ENCODE measurements at places on chromosomes 16 and 17.
A peak's percentile ranks its signal among the peaks of the same experiment; 100 is the strongest.

DNA sequence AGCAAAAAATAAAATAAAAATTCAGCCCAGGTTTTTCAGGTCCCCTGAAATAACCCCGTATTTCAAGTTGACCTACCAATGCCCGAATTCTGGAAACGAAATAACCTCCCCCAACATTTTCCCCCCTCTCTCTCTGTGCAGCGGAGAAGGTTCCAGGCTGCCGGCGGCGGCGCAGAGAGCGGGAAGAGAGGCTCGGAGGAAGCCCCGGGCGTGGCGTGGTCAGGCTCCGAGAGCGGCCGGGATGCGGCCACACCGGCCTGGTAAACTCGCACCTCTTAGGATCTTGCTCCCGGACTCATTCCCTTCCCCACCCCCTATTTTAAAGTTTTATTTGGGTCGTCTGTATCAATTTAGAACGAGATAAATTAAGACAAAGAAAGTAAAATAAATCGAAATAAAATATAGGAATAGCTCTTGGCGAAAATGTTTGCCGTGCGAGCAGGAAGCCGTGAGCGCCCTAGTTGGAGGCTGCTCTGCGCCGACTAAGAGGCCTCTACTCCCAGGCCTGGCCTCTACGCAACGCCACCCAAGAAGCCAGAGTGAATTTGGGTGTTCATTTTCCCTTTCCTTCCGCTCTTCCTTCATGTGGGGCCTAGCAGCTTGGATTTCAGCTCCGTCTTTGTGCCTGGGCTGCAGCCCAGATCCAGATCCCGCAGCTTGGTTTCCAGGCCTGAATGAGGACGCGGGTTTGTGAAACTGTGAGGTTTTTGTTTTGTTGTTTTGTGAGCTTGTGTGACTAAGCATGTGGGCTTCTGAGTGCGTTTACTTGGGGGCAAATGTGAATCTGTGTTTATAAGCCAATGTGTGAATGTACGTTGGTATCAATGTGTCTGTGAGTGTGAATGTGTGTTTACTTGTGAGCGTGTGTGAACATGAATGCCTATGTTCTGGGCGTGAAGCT lies 1.5 kb upstream of the HOXB6 start:
- DNase-seq = no peak

DNA sequence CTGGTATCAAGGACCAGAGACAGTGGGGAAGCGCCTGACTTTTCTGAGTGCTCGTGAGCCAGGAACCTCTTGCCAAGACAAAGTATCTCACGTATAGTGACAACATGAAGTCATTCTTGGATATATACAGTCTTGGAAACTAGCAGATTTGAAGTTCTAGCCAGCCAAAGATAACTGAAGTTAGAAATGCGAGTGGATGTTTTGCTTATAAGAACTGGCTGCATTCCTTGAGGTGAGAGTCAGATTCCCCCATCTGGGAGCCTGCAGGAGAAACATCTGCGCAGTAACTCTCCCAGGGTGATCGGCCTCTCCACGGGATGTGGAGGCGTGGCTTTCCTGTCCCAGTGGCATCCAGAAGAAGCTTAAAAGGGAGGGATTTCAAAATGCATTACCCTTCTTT lies 89.8 kb downstream of the SHISA6 start:
- DNase-seq = no peak

- no peak for DNase-seq
Measured at GRCh38 chr16:12612598-12613101, 191.0 kb downstream of the CPPED1 start.

DNA sequence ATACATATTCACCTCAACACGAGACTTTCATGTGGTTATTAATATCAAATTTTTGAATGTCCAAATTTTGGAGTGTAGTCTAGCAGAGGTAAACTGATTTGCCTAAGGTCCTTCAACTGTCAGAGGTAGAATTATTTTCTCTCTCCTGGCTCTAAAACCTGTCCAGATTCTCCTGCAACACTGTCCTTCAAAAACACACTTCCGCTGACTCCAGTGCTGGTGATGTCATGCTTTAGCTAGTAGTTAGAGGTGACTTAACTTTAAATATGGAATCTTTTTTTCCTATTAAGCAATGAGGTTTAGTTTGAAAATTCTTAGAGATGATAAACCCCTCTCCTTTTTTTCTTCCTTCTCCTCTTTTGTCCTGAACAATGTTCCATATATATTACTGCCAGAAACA lies 10.8 kb upstream of the CBLN1 start:
- no peak for DNase-seq

DNA sequence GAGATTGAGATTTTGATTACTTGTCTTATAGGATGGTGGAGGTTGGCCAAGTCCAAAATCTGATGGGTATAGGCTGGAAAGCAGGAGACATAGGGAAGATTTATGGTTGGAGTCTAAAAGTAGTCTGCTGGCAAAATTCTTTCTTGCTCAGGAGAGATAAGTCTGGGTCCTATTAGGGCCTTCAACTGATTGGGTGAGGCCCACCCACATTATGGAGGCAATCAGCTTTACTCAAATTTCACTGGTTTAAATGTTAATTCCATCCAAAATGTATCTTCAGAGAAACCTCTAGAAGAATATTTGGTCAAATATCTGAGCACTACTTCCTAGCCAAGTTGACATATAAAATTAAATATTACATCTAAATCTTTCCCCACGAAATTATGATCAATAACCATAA lies 31.7 kb upstream of the CDH8 start:
- DNase-seq = no peak

- DNase-seq = no peak
Measured at GRCh38 chr16:27818246-27818645, 245.3 kb downstream of the GSG1L start.

DNA sequence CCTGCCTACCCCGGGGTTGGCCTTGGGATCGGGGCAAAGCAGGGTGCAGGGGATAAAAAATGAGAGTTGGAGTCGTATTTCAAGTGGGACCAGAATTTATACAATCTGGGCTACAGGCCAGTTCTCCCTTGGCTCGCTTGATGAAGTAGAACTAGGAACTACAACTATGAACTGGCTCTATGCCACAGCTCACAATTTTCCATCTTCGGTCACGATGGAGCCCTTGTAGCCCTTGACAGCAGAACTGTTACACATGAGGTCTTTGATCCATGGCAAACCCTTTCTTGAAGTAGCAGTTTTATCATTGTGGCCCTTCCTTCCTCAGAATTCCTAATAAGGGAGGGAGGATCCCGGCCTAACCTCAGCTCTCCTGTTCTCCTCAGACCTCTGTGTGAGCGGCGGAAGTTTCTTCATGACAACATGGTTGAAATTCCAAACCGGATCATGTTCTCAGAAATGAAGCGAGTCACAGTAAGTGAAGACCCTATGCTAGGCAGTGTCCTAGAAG lies 17.1 kb downstream of the LIG3 start:
- peak; percentile 29 for DNase-seq

DNA sequence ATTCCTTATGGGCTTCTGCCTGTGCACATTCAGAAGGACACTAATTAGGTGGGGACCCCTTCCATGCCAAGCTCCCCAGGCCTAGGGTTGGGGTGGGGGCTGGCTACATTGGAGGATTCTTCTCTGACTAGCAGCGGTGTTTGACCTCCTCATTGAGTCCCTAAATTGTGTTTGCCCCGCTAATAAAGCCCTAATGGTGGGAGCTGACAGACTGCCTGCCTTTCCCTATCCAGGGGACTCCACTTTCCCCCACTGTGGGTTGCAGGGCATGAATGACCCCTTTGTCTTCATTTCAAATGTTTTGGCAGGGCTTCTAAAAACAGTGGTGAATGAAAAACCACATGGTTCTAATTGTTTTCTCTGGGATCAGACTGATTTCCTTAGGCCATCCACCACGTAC lies 476.8 kb upstream of the CDH11 start:
- no peak for DNase-seq

GRCh38 chr17:50269477-50270434 lies 4.5 kb upstream of the TMEM92 start:
- DNase-seq = peak; percentile 84

DNA sequence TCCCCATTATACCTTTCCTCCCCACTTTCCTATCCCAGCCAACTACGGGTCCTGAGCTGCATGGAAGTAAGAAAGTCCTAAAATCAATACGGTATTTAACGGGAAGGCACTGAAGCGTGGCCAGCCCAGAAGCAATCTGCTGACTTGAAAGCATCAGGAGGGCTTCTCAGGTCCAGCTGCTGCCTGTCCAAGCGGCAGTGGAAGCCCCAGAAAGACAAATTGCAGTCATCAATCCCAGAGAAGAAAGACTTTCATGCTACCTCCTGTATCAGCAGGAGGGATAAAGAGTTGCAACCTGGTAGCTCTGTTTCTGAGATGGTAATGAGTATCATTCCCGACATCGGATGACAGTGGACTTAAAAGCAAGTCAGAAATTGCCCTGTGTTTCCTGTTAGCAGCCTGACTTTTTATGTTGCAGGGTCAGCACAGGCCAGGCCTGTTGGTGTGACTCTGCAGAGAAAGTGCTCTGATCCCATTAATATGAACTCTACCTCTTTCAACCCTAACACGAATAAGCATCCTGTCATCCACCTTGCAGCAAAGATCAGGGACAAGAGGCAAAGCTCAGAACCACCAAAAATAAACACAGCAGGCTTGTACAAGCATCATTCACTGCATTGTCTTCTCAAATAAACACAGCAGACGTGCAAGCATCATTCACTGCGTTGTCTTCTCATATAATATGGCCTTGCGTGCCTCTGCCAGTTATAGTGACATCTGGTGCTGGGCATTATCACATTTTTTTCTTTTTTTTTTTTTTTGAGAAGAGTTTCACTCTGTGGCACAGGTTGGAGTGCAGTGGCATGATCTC lies 358.6 kb upstream of the CDH11 start:
- no peak for DNase-seq

DNA sequence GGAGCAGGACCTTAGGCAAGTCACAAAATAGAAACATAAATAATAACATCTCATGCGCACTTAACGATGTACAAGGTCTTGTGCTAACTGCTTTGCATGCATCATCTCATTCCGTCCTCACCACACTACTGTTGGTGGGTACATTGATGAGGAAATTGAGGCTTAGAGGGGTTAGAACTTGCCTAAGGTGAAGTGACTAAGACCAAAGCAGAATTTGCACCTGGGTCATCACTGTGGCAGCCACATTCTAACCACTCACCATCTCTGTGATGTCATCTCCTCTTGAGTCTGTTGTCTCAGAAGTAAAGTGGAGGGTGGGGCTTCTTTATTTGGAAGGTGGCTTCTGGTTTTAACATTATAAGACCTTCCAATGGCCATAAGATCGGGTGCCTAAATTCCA lies 20.4 kb upstream of the TRIM25 start:
- no peak for DNase-seq

GRCh38 chr17:38925263-38925995 lies at the start of gene LASP1NB:
LASP1NB (plus strand) TSS chr17:38925614.
- DNase-seq = peak; percentile 64

GRCh38 chr17:81221842-81222619 lies 734 bp downstream of the CEP131 start:
- DNase-seq = peak; percentile 43

DNA sequence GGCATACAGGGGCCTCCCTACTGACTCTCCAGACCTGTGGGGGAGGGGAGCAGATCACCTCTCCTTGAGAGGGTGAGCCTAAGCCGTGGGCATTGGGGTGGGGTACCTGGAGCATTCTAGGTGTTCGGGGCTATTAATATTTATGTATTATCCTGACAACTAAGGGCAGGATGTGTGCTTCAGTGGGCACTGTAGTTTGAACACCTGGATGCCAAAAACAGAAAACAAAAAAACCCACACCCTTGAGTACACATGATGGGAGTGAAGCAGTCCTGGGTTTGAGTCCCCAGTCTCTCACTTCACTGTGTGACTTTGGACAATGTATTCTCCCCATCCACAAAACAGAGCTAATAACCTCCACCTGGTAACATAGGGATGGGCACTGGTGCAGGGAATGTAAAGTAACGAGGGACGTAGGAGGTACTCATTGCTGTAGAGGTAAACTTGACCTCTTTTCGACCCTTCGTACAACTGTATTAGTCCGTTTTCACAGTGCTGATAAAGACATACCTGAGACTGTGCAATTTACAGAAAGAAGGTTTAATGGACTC lies 257.8 kb downstream of the CPPED1 start:
- DNase-seq = no peak

GRCh38 chr16:77928096-77928495 lies 94.3 kb upstream of the CLEC3A start:
- DNase-seq = no peak

GRCh38 chr17:6506679-6507231 lies 49.6 kb downstream of the PITPNM3 start:
- DNase-seq = peak; percentile 38

- no peak for DNase-seq
Measured at GRCh38 chr17:14448818-14449217, 147.9 kb downstream of the HS3ST3B1 start.

- no peak for DNase-seq
Measured at GRCh38 chr17:77358801-77359200, 218.0 kb downstream of the SEC14L1 start.

- peak; percentile 97 for DNase-seq
Measured at GRCh38 chr16:67396159-67397035, 3.1 kb upstream of the TPPP3 start.

- peak; percentile 75 for DNase-seq
Measured at GRCh38 chr17:491086-492021, 138.7 kb upstream of the RPH3AL start.

GRCh38 chr17:27368151-27368795 lies 74.4 kb downstream of the WSB1 start:
- DNase-seq = no peak

GRCh38 chr16:30551781-30552180 lies 6.4 kb downstream of the ZNF764 start:
- no peak for DNase-seq

DNA sequence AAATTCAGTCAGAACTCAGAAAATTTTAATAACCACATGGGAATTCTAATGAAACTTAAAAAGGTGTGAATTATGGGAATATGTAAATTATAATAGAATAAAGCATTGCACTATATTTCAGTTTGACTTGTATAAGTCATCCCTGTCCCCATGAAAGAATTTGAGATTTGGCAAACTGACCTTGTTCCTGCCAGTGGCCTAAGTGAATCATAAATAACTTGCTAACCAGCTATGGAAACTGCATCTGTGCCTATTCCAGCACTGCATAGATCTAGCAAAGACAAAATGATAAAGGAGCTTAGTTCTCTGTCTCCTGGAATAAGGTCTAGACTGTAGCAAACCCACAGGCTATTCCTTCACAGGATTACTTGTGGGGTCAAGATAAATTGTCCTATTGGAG lies 106.8 kb upstream of the NOG start:
- no peak for DNase-seq

GRCh38 chr17:60971515-60972369 lies 294.1 kb downstream of the BCAS3 start:
- peak; percentile 48 for DNase-seq

GRCh38 chr16:11586856-11587642 lies at the start of gene LITAF:
LITAF (minus strand) TSS chr16:11586919; CDS start chr16:11556730, 30,189 bp downstream.
- peak; percentile 80 for DNase-seq

GRCh38 chr16:81394966-81395655 lies 49.5 kb upstream of the CMIP start:
- no peak for DNase-seq

DNA sequence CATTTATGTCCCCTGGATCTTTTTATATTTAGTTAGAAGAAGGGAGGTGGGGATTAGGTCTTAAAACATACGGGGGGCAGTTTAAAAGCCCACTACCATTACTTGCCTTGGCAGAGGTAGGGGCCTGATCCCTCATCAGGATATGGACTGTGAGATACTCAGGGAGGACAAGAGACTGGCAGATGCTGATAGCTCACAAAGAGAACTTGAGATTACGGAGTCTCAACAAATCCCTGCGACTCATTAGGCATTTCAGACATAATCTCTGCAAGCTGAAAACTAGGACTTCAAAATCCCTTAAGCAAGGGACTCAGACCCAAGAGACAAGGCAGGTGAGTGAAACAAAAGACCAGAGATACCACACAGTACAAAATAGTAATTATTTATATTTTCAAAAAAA lies 23.2 kb downstream of the NXPH3 start:
- DNase-seq = no peak
